Stimulated activated CD4-positive, alpha-beta T cell treated with anti-CD3 and anti-CD28 coated beads, Interleukin-15, amount 100 ng/mL, for 48 hours (primary cell): ENCODE measurements at places on chromosomes 11 and 22.

- DNase-seq = no peak
These were observed 71.7 kb upstream of the EED start for GRCh38 chr11:86172894-86173293.

DNA sequence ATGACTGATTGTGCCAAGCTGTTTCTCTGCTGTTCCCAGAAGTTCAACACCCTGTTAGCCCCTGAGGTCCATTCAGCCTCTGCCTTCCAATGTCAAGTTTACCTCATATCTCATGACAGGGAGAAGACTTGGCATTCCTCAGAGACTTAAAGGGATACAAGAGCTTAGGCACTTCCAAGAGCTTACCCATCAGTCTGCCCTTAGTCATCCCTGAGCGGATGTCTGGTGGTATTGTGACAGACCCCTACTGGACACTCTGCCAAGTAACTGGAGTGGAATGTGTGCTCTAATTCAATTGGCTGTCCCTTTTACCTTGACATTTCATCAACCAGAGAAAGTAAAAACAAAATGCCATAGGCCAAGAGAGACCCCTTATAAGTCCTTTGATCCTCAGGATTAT is 151.5 kb downstream of the AASDHPPT start:
- DNase-seq = no peak

DNA sequence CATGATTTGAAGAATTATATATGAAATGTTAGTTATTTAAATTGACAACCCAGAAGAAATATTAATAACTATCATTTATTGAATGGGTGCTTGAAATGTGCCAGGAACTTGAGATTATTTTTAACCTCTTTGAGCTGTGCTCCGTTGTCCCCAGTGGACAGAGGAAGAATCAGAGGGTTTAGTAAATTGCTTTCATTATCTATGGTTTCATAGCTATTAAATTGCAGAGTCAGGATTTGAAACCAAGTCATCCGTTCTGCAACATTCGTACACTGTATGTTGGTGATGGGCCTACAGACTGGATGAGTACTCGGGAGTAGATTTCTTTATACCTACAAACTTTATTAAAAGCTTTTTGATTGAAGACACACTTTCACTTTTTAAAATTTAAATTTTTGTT is 4.9 kb downstream of the HSD17B12 start:
- DNase-seq = no peak

DNA sequence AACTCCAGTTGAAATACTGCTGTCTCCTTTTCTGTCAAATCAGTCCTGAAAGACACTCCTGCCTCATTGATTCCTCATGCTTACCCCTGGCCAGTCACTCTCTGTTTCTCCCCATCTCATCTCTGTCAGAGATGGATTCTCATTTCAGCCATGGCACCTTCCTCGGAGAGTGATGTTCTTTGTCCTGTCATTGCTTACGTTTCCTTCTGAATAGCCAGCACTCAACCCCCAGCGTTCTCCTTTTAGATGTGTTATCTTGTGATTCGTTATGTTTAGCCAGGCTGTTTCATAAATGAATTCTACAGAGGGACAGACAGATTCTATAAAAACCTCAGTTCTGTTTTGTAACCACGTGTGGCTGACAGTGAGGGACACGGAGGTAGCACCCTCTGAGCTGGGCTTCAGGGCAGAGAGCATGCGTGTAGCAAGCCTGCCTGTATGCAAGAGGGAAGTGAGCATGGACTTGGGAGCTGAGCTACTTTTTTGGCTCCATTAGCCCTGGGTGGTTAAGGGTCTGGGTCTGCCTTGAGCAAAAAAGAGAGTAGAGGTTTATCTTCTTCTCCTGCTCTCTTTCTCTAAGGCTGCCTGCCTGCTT is 354.6 kb downstream of the DDX10 start:
- no peak for DNase-seq

GRCh38 chr11:18776324-18776723 is 15.3 kb downstream of the PTPN5 start:
- DNase-seq = no peak

GRCh38 chr11:18001191-18001590 is 11.7 kb downstream of the SERGEF start:
- DNase-seq = no peak
